GM23248 (cell line): ENCODE measurements at places on chromosomes 11 and 22.

DNA sequence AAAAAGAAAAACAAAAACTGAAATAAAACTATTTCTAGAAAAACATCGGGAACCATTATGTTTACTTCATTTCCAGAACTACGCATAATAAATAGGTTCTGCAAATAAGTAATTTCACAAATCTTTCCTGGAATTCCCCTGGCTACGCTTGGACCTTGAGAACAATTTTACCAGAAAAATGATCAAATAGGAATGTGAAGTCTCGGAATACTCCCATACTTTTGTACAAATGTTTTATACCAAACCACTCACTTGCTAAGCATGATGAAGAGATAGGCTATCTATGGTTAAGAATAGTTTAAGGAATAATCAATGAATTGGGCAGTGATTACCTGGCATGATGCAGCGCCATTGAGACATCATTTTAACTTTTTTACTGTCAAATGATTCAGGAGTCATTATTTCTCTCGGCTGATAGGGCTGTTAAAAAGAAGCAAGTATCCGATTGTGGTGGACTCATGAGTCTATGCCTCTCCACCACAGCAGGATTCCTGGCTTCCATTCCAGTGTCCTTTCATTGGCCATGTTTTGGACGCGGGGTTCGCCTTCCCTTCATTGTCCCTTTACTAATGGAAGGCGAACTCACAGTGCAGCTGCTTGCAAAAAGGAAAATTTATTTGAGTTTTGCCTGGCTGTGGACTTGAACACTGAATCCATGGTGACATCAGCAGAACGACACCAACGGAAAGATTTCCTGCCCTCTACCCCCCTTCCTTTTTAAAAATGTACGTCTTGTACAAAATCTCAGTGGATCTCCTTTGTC, 39.9 kb upstream of the BLID start:
- no peak for DNase-seq

- no peak for DNase-seq
Observed at GRCh38 chr22:22043296-22044078, 60.9 kb upstream of the TOP3B start.

GRCh38 chr11:60307507-60308195, 19.4 kb upstream of the MS4A6E start:
- DNase-seq, result no peak

DNA sequence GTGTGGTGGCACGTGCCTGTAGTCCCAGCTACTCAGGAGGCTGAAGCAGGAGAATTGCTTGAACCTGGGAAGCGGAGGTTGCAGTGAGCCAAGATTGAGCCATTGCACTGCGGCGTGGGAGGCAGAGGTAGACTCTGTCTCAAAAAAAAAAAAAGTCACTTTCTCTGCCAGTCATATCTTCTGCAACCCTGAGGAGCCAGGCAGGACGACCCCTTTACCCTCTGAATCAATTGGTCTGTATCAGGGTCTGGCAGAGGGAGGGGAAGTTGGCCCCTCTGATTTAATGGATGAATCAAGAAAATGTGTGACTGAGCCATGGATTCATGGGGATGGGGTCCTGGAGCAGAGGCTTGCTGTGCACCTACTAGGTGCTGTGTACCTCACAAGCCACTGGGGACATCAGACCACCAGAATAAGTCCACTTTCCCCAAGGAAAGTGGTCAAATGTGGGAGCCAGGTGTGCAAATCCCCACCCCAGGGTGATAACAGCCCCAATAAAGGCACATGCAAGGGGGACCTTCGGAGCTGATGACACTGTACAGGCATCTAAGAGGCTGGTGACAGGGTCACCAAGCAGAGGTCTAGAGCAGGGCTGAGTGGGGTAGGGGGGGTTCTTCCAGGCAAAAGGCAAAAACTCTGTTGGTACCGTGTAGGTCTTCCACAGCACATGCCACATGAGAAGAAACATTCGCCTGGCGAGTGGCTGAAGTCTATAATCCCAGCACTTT, 29.0 kb downstream of the TXN2 start:
- no peak for DNase-seq

- DNase-seq, result no peak
Observed at GRCh38 chr11:76623884-76624419, 46.6 kb downstream of the LRRC32 start.

GRCh38 chr11:117799634-117800033, 2.6 kb upstream of the DSCAML1 start:
- DNase-seq, result no peak

DNA sequence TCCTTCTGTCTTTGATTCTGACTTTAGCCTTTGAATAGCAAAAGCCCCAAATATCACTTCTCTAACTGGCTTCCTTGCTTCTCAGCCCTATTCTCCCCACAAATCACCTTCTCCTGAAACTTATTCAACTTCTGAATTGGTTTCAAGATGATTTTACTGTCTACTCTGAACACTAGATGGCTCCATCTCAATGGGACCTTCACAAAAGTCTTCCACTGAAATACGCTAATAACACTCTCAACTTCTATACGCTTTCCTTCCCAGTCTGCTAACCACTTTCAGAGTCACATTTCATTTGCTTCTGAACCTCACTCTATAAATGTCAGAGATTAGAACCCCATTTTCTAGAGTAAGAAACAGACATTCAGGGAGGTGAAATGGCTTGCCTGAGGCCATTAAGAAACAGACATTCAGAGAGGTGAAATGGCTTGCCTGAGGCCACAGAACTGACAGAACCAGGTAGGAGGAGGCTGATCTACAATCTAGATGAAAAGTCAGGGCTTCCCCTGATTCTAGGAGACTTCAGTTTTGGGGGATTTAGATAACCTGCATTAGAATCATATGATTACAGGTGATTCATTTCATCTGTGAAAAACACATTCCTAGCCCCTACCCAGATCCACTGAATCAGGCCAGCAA, 20.6 kb downstream of the MORC2 start:
- peak; percentile 71 for DNase-seq

DNA sequence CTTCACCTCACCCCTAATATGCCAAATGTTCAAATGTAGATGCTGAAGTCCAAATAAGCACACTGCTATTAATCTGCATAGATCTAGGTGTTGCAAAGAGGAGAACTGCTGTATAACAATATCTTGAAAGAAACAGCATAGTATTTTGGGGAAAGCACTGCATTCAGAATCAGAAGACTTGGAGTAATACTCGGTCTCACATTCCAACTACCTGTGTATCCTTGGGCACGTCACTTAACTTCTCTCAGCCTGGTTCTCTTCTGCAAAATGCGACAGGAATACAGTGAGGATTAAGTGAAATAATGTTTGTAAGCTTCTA, 332 bp upstream of the HMGXB4 start:
- no peak for DNase-seq

DNA sequence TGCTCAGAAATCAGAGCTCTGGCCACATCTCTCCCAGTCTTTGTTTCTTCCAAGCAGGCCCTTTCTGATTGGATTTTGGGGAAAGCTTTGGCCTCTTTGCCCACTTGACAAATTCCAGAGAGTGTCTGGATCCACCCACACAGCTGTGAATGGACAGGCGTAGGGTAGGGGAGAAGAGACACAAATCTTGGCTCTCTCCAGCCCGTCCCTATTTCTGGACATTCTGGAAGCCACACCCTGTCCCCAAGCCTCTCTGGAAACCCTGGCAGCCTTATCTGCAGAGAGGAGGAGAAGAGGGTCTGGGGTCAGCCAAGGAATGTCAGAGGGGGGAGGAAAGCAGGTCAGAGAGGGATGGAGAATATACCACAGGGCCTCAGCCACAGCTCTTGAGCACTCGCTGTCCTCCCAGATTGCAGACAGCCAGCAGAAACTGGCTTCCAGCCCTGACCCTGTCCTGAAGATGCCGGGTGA, 59.5 kb upstream of the WNT11 start:
- DNase-seq, result peak; percentile 58

DNA sequence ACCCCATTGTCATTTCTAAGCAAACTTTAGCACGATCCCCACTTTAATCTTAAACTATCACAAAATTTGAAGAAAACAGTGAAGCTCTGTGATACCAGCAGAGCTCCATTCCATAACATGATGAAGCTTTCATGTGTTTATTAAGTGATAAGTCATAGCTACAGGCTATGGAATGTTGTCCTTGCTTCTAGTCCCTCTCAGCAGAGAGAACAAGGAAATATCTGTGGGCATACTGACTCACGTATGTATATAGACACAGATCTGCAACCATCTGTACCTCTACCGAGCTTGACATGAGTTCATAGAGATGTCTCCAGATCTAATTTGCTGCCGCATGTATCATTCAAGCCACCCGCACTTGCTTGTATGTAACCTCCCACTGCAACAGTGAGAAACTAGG, 588.9 kb downstream of the ETS1 start:
- no peak for DNase-seq

- no peak for DNase-seq
Observed at GRCh38 chr22:49998718-49999062, 13.9 kb downstream of the IL17REL start.

GRCh38 chr11:76616676-76617552, 53.6 kb downstream of the LRRC32 start:
- no peak for DNase-seq
